ENCODE measurements at places on chromosomes 7 and 10. TPM values are rescaled to one million over a fixed set of nuclear protein-coding genes. Genes with fewer than 3 reads are reported as not detected.

GRCh38 chr7:34931739-34932138 lies 105.5 kb downstream of the DPY19L1 start:
- no peak for DNase-seq

GRCh38 chr7:77813180-77813579 lies 14.6 kb downstream of the PHTF2 start:
- no peak for DNase-seq

DNA sequence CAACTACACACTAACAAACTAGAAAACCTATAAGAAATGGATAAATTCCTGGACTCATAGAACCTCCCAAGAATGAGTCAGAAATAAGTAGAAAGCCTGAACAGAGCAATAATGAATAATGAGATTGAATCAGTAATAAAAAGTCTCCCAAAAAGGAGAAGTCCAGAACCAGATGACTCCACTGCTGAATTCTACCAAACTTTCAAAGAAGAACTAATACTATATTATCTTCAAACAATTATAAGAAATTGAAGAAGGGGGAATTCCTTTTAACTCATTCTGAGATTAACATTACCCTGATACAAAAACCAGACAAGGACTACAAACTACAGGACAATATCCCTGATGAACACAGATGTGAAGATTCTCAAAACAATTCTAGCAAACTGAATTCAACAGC lies 47.8 kb upstream of the CDK6 start:
- DNase-seq = no peak

IGFBP3 gene
- 71.6 TPM for total RNA-seq

SPDYE16 gene
- total RNA-seq = 0.41 TPM
